Activated B cell treated with CpG ODN at 0.5 μM for 24 hours (primary cell): ENCODE measurements at places on chromosomes 12 and 14.

DNA sequence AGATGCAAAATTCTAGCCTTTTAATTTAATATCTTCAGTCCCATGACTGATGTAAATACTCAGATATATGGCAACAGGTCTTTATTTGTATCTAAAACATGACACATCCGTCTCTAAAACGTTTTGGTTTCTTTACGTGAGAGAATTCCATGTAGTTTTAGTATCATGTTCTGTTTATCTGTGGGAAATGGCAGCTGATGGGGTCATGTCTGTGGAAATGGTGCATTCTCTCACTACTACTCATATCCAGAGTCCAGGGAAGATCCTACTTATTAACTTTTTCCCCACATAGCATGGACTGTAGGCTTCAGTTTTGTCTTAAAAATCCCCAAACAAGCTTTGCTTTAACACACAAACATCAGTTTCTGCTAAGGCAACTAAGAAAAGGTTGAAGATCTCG is 53.8 kb downstream of the SPTLC2 start:
- no peak for DNase-seq

DNA sequence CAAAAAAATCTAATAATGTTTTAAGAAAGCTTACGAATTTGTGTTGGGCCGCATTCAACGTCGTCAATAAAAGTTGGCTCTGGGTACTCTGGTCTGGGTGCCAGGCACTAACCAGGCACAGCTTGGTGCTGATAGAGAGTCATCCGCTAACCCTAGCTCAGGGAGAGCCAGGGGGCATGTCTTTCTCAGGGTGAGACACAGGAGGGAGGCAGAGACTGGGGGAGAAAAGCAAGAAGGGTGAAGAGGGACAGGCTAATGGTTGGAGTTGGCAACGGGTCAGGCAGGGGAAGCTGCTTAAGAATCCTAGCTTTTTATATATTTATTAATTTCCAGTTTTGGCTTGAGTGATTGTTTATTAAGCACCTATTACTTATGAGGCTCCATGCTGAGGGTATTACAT is 105.0 kb downstream of the CMKLR1 start:
- no peak for DNase-seq

GRCh38 chr12:106205208-106206069 is 42.4 kb downstream of the CKAP4 start:
- no peak for DNase-seq

DNA sequence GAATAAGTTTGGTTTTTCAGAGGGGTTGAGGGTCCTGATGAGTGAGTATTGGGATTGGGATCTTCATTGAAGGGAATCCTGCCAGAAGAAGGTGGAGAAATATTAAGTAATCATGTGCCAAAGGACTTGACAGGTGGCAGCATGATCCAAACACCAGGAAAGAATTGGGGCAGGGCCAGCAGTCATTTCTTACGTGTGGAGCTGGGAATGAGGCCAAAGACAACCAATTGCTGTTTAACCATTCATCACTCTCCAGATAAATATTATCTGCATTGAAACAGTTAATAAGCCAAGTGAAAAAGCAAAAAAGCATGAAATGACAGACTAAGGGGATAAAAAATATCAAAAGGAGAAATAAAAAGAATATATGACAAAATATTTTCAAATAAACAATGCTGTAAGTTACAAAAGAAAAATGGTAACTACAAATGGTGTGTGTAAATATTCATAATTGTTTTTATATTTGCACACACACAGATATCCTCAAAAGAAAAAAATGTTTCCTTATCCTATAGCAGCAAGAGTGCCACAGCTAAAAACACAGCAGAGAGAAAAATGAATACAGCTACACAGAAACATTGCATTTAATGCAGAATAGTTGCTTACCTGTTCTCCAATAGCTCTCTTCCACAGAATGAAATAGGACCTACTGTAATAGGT is 26.2 kb downstream of the C2CD5 start:
- DNase-seq = no peak

DNA sequence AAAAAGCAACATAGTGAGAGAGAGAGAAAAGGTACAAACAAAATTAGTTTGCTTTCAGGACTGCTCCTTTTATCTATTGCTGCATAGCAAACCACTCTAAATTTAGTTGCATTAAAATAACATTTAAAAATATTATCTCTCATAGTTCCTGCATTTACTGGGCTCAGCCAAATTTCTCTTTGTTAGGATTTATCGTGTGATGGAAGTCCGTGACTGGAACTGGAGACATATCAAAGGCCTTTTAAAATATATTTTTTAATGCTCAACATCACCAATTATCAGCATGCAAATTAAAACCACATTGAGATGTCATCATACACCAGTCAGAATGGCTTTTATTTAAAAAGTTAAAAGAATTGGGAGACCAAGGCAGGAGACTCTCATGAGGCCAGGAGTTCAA is 107.6 kb upstream of the SYT1 start:
- DNase-seq = no peak

DNA sequence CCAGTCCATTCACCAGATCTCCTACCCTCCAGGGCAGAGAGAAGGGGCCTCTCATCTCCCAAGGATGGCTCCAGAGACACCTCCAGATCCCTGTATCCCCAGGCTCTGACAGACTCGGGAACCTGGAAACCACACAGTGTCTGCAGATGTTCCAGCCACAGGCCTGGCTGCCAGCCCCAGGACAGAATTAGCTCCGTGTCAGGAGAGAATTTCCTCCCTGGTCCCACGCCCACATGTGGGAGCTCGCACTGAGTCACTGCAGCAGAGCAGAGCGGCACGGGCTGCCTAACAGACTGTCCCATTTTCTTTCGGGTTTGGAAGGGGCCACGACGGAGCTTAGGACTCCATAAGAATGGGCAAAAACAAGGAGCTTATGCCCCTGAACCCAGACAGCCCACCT is 33.6 kb downstream of the CMKLR1 start:
- DNase-seq = no peak

DNA sequence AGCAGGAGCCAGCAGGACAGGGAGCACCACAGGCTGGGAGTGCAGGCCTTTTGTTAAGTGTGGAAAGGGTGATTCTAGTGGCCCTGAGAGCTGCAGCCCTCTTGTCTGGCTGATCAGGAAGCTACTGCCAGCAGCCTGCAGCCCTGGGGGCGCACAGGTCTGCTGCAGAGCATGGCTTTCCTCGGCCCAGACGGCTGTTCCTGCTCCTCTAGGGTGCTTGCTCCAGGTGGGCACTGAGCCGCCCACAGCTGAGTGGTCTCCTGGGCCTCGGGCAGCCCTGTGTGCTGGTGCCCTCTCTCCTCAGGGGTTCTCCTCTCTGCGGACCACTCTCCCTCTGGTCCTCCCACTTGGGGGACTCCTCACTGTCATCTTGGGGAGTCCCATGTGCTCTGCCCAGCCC is 18.9 kb downstream of the CCDC88C start:
- no peak for DNase-seq

GRCh38 chr14:46256381-46256780 is 395.2 kb downstream of the RPL10L start:
- no peak for DNase-seq

DNA sequence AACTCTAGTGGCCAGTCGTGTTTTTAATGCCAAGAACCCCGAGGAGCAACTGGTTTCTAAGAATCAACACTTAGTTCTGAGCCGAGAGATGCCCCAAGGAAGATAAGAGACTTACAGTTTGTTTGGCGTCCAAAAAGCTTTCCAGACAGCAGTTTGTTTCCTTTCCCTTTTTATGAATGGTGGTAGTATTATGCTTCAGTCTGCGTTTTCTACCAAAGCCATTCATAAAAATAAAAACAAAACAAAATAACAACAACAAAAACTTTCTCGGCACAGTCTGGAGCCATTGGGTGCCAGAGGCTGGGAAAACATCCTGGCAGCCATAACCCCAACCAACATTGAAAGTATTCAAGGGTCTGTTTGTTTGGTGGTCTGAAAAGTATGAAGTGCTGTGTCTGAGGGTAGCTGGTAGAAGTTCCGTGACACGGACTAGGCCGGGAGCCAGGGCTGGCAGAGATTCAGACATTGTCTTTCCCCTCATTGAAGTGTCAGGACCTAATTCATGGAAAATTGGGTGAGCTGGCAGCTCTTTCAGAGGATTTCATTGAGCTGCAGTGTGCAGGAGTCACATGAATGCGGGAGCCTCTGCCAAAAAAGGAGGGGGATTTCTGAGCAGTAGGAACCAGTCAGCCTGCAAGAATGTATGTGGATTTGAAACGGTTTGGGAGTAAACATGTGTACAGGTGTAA is 124.2 kb downstream of the HMGA2 start:
- no peak for DNase-seq

GRCh38 chr14:79451601-79452000 is 759.7 kb downstream of the DIO2 start:
- DNase-seq = no peak
